ENCODE measurements at places on chromosomes 7 and 10.

DNA sequence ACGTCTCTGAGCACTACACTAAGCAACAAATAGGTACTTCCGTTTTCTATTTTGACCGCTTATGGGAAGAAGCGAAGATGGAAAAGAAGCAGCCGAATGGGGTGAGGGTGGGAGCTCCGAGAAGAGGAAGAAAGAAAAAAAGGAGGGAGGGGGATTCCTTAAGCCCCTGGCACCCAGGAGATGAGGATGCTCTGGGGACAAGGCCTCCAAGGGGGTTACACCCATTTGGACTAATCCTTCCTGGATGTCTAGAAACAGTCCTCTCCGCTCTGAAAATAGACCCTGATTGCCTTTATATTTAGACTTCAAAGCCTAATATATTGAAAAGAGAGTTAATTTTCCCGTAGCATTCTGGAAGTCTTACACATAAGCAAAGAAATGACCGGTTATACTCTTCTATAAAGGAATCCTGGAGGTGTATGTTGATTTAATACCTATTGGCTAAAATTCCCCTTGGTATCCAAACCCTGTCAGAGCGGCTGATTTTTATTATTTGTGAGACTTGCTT lies 676 bp upstream of the HTR7 start:
- no peak for DNase-seq

GRCh38 chr10:61785473-61786105 lies 115.9 kb upstream of the ARID5B start:
- no peak for DNase-seq

- no peak for DNase-seq
Observed at GRCh38 chr7:137850972-137851945, 4.5 kb upstream of the DGKI start.

DNA sequence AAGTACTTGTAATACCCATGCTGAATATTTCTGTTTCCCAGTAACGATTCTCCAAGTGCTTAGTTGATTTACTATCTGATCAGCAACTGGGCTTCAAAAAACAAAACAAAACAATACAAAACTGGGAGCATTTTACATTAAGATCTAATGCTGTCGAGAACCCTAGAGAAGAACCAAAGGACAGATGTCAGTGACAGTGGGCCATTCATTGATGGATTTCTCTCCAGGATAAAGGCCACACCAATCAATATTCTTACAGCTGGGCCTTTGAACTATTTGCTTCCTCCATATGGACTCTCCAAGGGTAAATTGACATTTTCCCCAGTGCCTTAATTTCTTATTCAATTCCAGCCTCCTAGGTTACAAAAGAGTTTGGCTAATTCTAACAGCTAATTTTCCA lies 217.5 kb downstream of the ADAM12 start:
- DNase-seq, result no peak

DNA sequence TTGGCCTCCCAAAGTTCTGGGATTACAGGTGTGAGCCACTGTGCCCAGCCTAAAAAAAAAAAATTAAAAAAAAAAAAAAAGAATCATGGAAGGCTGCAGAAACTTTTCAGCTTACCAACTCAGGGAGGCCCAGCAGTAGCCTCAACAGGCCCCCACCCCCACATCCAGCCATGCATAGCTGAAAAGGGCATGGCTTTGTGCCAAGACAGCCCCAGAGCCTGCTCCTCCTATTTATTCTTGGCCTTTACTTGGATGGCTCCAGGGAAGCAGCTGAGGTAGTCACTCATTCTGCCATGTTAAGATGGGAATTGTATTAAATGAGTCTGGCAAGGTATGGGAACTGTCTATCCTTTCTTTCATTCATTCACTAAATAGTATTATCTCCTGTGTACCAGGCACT lies 13.7 kb upstream of the CNNM2 start:
- DNase-seq, result no peak

GRCh38 chr7:91266689-91267090 lies 2.5 kb downstream of the FZD1 start:
- DNase-seq, result no peak

DNA sequence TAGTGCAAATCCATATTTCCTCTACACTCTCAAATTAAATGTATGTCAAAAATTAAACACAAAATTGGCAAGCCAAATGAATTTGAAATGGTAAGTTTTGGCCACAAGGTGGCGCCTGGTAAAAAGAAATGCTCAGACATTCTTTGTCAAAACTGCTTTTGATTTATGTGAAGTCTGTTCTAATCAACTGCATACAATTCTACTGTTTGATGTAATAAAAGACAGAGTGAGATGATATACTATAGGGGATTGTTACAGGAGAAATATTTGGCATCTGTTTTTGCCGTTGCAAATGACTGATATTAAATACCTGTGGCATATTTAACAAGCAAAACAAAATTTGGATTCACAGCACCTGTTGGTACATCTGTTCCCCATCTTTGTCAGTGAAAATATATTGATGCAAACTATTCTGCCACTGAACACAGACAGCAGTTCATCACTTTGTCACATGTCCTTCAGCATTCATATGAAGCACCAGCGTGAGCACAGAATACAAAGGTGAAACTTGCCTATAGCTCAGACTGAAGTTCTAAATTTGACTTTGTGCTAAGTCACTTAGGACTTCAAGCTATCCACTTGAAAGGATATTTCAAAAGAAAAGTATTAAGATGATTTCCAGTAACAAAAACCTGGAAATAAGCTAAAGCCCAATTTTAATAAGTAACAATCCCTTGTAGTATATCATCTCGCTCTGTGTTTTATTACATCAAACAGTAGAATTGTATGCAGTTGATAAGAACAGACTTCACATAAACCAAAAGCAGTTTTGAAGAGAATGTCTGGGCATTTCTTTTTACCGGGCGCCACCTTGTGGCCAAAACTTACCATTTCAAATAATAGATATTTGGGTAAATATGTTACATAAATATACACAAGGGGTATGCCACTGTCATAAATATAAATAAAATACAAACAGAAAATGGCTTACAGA lies 10.2 kb upstream of the CH25H start:
- peak; percentile 60 for DNase-seq

- no peak for DNase-seq
Observed at GRCh38 chr7:119720541-119720940, 552.4 kb upstream of the KCND2 start.

GRCh38 chr7:45155941-45156340 lies 1.6 kb upstream of the RAMP3 start:
- DNase-seq, result no peak

DNA sequence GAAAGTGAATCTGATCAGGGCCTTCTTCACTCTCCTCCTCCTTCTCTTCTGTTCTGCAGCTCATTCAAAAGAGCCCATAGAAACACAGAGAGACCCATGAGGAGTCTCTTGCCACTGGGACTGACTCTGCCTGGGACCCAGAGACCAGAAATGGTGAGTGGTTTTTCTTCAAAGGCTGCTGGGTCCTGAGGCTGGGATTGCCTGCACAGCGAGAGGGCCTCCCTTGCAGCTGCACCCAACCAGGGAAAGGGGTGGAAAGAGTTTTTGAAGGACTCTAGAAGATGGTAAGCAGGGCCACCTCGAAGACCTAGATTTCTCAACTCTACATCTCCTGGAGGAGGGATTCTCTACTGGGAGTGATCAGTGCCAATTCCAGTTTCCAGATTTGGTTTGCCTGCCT lies 15.5 kb upstream of the HOXA13 start:
- no peak for DNase-seq

GRCh38 chr7:99499721-99500636 lies at the start of gene ZNF394:
Gene ZNF394 (minus strand): TSS chr7:99500281. CDS start chr7:99500093, 188 bp downstream.
- DNase-seq, result peak; percentile 85

- no peak for DNase-seq
Observed at GRCh38 chr10:95877881-95878280, 29.9 kb upstream of the CC2D2B start.

- DNase-seq, result no peak
Observed at GRCh38 chr10:93852476-93853095, 41.2 kb upstream of the SLC35G1 start.

DNA sequence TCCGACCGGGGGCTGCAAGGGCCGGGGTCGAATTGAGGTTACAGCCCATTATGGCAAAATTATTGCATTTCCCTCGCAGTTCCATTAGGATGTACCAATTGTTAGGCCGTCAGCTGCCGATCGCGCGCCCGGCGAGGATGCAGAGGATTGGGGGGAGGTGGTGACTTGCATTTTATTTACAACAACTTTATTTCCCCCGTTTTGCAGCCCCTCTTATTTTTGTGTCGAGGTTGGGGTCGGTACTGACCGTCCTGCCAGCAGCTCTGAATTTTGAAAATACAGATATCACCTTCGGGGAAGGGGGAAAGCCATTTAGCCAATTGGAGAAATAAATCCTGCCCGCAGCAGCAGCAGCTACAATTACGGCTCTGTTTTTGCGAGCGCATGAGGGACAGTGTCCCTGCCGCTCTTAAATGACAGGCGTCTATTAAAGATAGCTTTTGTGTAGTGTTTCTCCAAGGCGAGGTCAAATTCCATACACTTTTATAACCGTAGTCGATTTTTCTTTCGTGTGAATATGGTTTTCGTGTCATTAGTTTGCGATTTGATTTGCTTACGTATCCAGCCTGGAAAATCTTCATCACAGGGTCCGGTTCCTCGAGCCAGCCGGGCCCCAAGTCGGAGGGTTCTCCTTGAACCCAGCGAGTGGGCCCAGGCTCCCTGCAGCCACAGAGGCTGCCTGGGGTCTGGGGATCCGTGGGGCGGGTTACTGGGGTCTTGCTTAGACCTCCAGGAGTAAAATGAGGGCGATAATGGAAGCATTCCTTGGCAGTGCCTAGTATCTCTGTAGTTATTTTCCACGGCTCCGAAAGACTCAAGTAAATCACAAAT lies 684 bp upstream of the HOXA5 start:
- DNase-seq, result no peak

DNA sequence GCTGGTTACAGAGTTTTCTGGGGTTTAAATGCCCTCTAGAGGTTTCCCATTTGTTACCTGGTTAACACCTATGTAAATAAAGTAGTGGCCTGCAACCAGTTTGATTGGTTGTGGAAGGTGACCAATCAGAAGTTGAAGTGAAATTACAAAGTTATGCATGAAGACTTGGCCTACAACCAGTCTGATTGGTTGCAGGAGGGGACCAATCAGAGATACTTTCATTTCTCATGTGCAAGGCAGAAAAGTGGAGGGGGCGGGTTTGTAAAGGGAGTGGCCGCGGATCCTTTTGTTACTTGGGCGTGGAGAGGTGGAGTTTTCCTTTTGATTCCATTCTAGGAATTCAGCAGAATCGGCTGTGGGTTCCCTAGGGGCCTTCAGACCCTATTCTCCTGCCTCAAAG lies 80.8 kb downstream of the SEC23IP start:
- no peak for DNase-seq

DNA sequence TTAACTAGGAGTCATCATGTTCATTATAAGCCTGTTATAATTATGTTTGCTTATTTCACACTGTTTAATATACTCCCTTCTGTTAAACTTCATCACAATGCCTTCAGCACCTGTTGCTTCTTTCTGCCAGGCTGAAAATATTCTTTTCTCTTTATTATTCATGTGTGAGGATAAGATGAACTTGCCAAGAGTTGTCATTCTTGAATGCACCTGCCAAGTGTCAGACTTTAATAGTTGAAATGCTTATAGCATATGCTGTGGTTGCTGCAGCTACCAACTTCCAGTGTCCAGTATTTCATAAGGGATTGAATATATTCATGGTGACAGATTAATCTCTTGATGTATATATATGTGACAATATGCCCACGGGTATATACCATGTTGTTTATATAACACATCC lies 339.2 kb upstream of the MEOX2 start:
- no peak for DNase-seq

- DNase-seq, result no peak
Observed at GRCh38 chr10:61910894-61911293, 9.4 kb downstream of the ARID5B start.

- DNase-seq, result peak; percentile 88
Observed at GRCh38 chr10:84293574-84294016, 34.8 kb upstream of the CCSER2 start.

DNA sequence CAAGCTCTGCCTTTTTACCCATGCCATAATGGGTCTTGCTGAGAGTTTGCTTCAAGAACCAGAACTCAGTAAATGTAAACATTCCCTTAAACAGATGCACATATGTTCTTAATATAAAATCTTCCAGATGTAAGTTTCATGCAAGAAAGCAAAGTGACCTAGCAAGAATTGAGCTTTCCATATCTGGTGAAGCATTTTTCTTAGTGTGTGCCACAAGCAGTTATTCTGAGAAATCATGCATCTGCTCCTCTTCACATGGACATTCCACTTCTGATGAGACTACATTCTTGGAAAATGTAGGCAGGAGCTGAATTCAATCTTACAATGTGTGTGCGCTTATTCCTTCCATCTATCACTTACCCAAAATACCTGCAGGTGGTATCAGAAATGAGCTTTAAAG lies 227.8 kb upstream of the LRRTM3 start:
- DNase-seq, result no peak

DNA sequence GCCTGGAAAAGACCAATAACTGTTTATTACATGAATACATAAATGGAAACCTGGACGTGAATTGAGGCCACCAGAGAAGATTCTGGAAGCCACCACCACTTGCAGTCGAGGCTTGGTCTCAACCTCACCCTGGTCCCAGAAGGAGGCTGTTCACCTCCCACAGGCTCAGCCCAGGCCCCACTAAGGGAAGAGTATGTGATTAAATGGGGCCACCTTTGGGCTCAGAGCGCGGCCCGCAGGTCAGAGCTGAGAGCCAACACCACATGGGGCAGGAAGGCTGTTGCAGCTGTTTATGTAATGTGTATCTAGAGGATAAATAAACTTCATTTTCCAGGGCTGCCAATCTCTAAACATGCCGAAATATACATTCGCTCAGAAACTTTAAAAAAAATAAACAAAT lies 17.6 kb upstream of the FGFR2 start:
- no peak for DNase-seq

GRCh38 chr7:131151034-131151433 lies 176.6 kb upstream of the MKLN1 start:
- no peak for DNase-seq

- no peak for DNase-seq
Observed at GRCh38 chr7:220151-220841, 27.9 kb downstream of the FAM20C start.

DNA sequence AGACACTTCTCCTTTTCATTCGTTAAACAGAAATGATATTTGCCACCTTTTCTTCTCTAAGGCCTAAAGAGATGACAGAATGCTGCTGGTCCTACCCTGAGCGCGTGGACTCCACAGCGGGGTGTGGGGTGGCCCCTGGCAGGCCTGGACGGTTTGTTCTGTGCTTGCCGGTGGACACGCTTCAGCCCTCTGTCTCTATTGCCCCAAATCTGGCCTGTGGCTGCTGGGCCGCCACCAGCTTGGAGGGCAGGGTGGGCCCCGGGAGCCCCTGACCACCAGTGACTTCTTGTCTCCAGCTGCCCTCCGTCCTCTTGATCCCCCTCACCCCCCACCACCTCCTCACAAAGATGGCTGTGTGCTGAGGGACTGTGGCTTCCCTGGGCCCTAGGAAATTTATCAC lies 5.7 kb downstream of the CHST3 start:
- no peak for DNase-seq
